ENCODE measurements at places on chromosomes 1 and 21. TPM values are rescaled to one million over a fixed set of nuclear protein-coding genes. Genes with fewer than 3 reads are reported as not detected.

APCS gene
- polyA plus RNA-seq: 0.55 TPM

SYTL1 gene
- 0.67 TPM for polyA plus RNA-seq

KCNN3 gene
- 0.40 TPM for polyA plus RNA-seq

MAN1C1 gene
- 18.2 TPM for polyA plus RNA-seq

Data from adipose tissue (tissue), 3 donors.